ENCODE measurements at places on chromosomes 6 and 20. TPM values are rescaled to one million over a fixed set of nuclear protein-coding genes. Genes with fewer than 3 reads are reported as not detected.

The SLC26A8 gene
- not detected for total RNA-seq

DNA sequence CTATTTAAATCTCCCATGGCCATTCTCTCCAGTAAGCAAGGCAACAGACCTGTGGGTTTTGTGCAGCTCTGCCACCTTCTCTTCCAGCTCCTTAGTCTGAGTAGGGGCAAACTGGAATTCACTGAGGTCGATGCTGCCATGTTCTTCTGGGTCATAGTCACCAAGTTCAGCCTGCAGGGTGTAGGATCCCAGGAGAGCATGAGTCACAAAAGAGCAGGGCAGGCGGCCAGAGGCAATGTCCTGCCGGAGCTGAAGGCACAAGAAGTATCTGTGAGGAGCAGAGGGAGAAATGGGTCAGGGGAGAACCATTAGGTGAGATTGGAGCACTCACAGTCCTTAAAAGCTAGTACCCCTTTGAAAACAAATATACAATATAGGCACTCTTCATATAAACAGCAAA lies 73.7 kb downstream of the SMLR1 start:
- H3K4me3 ChIP-seq = no peak overlapping the region
- DNase-seq = peak; percentile 45
- H3K36me3 ChIP-seq = no peaks in the 10 kb centered on the region
- no peaks in the 10 kb centered on the region for H3K27me3 ChIP-seq
- no peaks in the 10 kb centered on the region for H3K4me1 ChIP-seq

DNA sequence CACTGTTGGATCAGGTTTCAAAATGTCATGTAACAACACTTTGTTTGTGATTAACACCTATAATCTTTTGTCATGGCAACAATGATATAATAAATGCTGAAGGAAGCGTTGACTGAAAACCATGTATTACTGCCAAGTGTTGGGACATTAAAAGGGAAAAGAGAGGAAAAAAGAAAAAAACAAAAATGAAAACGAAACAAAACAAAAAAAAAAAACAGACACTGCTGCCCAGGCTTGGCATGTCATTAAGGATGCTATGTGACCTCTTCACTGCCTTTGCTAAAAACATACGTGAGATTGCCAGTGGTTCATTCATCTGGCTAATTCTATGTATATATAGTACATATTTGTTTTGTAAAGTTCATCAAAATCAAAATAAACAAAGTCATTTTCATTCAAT lies 516.7 kb upstream of the RNF217 start:
- no peak overlapping the region for H3K27ac ChIP-seq
- no peak for DNase-seq
- H3K27me3 ChIP-seq = no peaks in the 10 kb centered on the region
- H3K4me1 ChIP-seq = no peaks in the 10 kb centered on the region
- no peak overlapping the region for H3K4me3 ChIP-seq

GRCh38 chr20:43387737-43388136 lies 70.0 kb upstream of the SRSF6 start:
- no peak overlapping the region for H3K4me3 ChIP-seq
- H3K27me3 ChIP-seq = no peaks in the 10 kb centered on the region

DNA sequence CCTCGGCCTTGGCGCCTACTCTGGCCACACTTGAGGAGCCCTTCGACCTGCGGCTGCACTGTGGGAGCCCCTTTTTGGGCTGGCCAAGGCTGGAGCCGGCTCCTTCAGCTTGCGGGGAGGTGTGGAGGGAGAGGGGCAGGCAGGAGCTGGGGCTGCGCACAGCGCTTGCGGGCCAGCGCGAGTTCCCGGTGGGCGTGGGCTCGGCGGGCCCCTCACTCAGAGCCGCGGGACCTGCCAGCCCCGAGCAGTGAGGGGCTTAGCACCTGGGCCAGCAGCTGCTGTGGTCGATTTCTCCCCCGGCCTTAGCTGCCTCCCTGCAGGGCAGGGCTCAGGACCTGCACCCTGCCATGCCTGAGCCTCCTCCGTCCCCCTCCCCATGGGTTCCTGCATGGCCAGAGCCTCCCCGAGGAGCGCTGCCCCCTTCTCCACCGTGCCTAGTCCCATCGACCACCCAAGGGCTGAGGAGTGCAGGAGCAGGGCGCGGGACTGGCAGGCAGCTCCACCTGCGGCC lies 136.8 kb downstream of the EPHA7 start:
- H3K4me3 ChIP-seq = no peak overlapping the region
- H3K27ac ChIP-seq = no peak overlapping the region
- DNase-seq = no peak
- H3K36me3 ChIP-seq = no peaks in the 10 kb centered on the region
- H3K4me1 ChIP-seq = no peaks in the 10 kb centered on the region

DNA sequence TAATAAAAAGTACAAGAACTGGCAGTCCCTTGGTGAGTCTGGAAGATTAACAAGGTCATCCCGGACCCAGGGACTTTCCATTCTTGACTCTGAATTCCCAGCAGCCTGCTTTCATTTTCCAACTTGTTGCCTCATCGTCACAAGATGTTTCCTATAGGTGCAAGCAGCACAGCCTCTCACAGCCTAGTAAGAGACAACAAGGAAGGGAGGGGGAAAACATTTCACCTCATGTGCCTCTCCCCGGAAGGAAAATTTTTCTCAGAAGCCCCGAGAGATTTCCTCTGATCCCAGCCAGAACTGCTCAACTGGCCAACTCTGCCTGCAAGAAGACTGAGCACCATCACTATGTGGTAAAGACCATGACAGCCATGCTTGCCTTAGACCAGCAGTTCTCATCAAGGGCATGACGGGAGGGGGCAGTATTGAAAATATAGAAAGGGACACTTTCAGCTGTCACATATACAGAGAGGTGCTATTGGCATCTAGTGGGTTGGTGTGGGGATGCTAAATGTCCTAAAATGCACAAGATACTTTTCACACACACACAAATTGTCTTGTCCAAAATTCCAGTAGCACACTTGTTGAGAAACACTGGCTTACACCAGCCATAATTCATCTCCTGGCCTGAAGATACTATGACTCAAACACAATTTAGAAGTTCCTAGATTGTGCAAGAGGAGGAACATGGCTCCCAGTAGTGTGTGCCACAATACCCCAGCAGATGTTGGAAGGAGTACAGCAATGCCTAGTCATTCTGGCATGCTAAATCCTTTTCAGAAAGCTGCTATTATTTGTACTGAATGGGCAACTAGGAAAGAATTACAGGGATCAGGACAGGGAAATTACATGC lies 10.8 kb upstream of the WTAP start:
- peak overlapping the region; percentile 94 for H3K27ac ChIP-seq
- no peaks in the 10 kb centered on the region for H3K36me3 ChIP-seq
- H3K27me3 ChIP-seq = no peaks in the 10 kb centered on the region
- peaks cover 41% of the 10 kb centered on the region for H3K4me1 ChIP-seq
- peak; percentile 88 for DNase-seq

DNA sequence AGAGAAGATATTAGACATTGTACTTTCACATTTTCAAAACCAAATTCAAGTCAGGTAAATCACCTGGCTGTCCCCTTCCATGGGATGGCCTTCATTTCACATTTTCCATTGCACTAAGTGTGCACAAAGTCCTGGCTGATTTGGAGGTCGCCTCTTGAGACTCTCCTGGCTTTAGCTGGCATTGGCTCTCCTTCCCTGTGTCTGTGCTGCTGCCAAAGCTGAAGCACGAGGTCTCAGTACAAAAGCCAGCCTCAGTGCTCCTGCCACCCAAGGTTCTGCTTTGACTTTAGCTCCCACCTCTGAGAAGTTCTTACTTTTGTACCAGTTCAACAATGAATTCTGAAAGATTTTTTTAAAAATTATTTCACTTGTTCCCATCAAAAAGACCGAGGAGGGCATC lies 289.2 kb upstream of the CNR1 start:
- no peaks in the 10 kb centered on the region for H3K36me3 ChIP-seq
- no peak overlapping the region for H3K27ac ChIP-seq
- no peaks in the 10 kb centered on the region for H3K27me3 ChIP-seq
- no peak overlapping the region for H3K4me3 ChIP-seq
- no peaks in the 10 kb centered on the region for H3K4me1 ChIP-seq

GRCh38 chr6:169310983-169311382 lies 57.3 kb upstream of the THBS2 start:
- no peaks in the 10 kb centered on the region for H3K27me3 ChIP-seq
- H3K36me3 ChIP-seq = no peaks in the 10 kb centered on the region
- H3K4me3 ChIP-seq = no peak overlapping the region
- no peaks in the 10 kb centered on the region for H3K4me1 ChIP-seq
- no peak overlapping the region for H3K27ac ChIP-seq

- no peak overlapping the region for H3K27ac ChIP-seq
- no peaks in the 10 kb centered on the region for H3K27me3 ChIP-seq
- DNase-seq = no peak
- peak overlapping the region; percentile 8 for H3K4me3 ChIP-seq
- H3K36me3 ChIP-seq = no peaks in the 10 kb centered on the region
- peaks cover 14% of the 10 kb centered on the region for H3K4me1 ChIP-seq
Measured at GRCh38 chr20:840858-841567, 7.5 kb downstream of the FAM110A start.
